CD4-positive, CD25-positive, alpha-beta regulatory T cell (primary cell): ENCODE measurements at places on chromosomes 12 and 14.

GRCh38 chr14:71665157-71665556, 267.1 kb upstream of the RGS6 start:
- DNase-seq = no peak

GRCh38 chr12:46946137-46946536, 120.3 kb upstream of the SLC38A4 start:
- DNase-seq = no peak

DNA sequence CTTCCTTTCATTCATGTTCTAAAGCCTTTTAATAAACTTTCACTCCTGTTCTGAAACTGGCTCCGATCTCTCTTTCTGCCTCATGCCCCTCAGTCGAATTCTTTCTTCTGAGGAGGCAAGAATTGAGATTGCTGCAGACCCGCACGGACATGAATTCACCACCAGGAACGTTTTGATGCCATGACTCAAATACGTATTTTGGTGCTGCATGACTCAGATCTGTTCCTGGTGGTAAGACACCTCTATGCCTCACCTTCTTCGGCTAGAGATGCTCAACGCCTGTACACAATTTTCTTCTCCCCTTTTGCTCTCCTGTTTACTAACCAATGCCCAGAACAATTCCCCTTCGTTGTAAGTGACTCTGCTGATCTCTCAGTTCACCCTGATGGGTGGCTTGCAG, 52.0 kb upstream of the RIMBP2 start:
- DNase-seq = no peak

DNA sequence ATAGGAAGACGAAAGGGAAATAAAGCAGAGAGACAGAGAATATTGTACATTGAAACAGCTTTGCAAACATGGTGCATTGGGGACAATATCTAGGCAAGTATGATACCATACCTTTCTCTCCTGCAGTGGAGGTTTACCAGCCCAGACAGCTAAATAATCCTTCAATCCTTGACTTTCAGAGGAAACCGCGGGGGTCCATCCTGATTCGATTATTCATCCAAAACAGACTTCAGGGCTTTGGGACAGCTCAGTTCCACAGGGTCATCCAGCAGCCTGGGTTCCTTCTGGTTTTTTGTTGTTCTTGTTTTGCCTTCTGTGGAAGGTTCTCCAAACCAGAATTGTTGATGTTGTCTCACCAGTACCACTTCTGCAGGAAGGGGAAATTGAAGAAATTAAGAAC, 81.5 kb downstream of the LGR5 start:
- DNase-seq = no peak

DNA sequence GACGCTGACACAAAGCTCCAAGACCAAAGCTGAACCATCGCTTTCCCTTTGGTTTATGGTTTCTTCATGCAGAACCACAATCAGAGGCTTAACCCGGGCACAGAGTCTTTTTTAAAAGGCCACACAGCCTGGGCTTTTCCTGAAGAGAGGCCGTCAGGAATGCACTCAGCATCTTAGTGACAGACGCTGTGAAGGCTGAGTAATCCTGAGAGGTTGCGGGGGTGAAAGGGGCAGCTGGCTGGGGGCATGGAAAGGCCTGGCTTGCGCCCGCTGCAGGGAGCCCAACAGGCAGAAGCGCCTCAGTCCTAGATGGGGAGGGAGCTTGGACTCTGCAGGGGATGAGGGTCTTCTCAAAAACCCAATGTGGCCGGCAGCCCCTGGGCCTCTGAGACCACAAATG, 13.6 kb downstream of the CTDSP2 start:
- no peak for DNase-seq
